ENCODE measurements at places on chromosomes 3 and 15.

- no peak for DNase-seq
Measured at GRCh38 chr3:130733236-130733875, 13.3 kb downstream of the PIK3R4 start.

DNA sequence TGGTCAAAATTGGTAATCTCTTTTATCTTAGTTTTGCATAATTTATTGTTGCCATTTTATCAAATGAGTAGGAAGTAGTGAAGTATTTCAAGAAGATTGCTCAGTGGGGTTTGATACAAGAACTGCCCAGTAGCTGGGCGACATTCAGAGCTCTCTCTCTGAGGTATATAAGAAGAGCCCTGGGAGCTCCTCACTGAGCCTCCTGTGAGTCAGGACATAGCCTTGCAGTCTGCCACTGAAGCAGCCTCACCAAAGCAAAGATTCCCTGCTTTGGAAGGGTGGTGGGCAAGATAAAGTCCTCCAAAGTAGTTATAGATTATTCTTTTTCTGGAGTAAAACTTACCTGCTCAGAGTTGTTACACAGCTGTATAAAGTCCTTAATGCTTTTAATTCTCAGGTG is 26.1 kb downstream of the SKIL start:
- no peak for DNase-seq

GRCh38 chr15:34329006-34329405 is 8.6 kb downstream of the SLC12A6 start:
- no peak for DNase-seq

- no peak for DNase-seq
Measured at GRCh38 chr3:85977615-85978338, 1013.2 kb downstream of the VGLL3 start.

- DNase-seq = no peak
Measured at GRCh38 chr3:126549861-126550487, 8.8 kb downstream of the C3orf22 start.

- DNase-seq = no peak
Measured at GRCh38 chr3:178982137-178982536, 89.5 kb downstream of the ZMAT3 start.

DNA sequence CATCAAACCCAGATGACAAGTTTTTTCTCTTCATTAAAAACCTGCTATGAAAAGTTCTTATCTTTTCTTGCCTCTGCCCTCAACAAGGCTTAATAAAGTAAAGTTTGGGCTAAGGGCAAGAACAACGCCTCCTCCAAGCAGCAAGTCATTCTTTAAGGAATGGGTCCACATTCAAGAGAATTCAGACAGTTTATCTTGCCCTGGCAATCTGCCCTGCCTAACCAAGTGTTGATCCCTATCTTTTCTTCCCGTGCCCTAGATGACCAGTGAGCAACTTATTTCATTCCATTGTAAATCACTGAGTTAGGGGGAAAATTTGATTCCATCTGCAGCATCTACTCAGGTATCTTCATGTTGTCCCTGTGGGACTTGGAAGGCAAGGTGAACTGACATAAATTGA is 370.3 kb upstream of the DPPA4 start:
- DNase-seq = no peak

DNA sequence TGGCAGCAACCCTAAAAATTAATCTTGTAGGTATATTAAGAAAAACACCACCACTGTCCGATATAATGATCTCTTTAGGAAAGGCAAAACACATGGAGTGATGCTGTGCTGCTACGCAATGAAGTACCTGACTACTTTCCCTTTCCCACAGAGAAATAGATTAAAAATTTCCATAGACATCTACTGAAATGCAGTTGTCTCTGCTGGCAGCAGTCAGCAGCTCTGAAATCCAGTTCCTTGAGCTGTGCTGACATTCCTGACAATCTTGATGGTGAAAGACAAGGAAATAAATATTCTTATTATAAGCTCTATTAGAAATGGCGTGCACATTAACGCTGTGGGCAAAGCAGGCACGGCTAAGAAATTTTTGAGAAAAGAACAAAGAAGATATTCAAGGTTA is 287.6 kb downstream of the IL5RA start:
- DNase-seq = no peak

- no peak for DNase-seq
Measured at GRCh38 chr3:187999821-188000220, 154.1 kb upstream of the LPP start.

DNA sequence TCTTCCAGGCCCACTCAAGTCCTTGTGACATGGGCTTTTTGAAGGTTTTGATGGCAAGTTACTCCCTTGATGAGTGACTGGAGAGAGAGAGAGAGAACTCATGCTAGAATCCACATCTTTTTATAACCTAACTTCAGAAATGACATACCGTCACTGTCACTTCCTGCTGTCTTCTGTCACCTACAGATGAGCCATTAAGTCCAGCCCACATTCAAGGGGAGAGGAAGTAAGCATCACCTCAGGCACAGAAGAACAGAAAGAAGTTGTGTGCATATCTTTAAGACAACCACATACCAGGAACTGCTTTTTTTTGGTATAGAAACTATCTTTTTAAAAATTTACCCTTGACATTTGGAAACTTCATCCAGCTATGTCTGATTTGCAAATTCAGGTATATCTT is 16.6 kb upstream of the TXNRD3 start:
- no peak for DNase-seq

- DNase-seq = no peak
Measured at GRCh38 chr3:170634663-170635384, 48.9 kb upstream of the SLC7A14 start.

- DNase-seq = peak; percentile 39
Measured at GRCh38 chr15:76339305-76340197, 3.0 kb downstream of the ISL2 start.

DNA sequence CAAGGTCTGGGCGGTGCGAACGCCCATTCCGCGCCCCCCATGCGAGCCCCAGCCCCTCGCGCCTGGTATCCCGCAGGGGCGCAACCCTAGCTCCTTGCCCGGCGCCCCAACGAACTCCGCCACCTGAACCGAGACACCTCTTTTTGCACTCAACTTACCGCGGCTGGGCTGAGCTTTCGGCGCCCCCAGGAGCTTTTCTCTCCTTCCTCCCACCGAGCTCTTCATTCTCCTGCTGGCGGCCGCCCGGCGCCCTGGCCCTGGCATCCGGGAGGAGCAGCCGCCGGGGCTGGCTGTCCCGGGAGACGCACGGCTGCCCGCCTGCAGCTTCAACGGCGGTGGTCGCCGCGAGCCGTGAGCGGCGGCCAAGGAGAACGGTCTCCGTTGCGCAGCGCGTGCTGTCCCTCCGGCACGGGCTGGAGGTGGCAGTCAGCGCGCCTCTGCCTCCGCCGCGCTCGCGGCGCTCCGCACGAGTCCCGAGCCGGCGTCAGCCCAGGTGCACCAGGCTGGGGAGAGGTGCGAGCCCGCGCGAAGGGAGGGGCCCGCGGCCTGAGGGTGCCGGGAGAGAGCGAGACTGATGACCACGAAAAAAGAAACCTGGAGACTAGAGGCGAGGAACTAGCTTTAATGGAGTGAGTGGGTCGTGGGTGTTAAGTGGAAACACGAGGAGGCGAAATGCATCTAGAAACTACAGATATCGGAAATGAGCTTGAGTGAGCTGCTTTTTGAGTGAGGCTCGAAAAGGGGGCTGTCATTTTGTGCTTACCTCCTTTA is 621.5 kb upstream of the ZNF385D start:
- DNase-seq = no peak

DNA sequence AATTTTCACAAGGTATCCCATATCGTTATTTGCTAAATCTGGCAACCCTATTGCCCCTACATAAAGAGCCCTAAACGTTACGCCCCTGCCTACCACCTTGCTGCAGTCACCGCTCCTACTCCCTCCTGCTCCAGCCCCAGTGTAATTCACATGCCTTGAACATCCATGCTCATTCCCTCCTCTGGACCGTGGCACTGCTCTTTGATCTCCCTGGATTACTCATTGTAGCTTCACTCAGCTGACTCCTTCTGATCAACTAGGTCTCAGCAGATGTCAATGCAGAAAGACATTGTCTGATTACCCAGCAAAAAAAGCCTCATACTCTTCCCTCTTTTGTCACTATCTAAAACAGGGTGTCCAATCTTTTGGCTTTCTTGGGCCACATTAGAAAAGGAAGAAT is 40.7 kb upstream of the KBTBD8 start:
- no peak for DNase-seq

DNA sequence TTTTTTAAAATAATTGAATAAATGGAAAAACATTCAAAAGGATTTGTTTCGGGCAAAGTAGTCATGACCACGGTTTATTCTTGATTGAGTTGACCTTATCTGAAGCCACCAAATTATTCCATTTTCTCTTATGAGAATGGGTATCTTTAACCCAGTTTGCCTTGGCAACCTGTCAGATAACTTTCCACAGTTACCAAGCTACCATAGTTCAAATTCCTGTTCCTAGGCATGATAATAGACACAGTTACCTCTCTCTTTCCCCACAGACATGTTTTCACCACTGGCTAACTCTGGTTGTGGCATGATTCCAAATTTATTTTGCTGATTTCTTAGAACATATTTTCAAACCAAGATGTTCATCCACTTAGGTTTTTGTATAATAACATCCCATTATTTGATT is 84.9 kb downstream of the NECTIN3 start:
- DNase-seq = no peak

- no peak for DNase-seq
Measured at GRCh38 chr3:144106970-144107369, 135.3 kb downstream of the DIPK2A start.

GRCh38 chr3:21170964-21171363 is 580.0 kb downstream of the ZNF385D start:
- no peak for DNase-seq

GRCh38 chr3:12194209-12194608 is 35.5 kb upstream of the TIMP4 start:
- no peak for DNase-seq

DNA sequence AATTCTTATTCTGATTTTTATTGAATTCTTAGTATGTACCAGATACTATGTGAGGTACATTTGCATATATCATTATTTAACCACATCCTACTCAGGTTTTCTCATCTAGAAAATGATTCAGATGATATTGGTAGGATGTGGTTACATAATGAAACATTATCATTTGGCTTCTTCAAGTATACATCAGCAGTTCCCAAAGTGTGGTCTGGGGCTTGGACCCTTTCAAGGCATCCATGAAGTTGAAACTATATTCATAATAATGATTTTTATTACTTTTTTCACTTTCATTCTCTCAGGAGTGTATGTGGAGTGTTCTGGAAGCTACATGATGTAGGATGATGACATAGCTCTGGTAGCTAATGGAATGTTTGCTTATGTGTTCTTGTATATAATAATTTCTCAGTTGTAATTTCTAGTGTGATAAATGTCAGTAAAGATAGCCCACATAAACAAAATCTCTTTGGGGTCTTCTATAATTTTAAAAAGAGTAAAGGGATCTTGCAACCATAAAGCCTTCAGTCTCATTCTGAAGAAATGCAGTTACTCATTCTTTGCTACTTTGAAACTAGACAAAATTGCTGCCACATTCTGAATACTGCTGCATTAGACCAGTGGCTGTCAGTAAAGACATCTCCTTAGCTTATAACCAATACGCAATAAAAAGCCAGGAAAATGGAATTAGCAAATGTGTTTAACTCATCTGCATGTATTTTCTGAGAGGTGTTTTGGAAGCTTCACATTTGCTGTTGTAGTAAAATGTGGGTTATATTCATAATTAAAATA is 95.8 kb downstream of the PPARG start:
- DNase-seq = no peak

DNA sequence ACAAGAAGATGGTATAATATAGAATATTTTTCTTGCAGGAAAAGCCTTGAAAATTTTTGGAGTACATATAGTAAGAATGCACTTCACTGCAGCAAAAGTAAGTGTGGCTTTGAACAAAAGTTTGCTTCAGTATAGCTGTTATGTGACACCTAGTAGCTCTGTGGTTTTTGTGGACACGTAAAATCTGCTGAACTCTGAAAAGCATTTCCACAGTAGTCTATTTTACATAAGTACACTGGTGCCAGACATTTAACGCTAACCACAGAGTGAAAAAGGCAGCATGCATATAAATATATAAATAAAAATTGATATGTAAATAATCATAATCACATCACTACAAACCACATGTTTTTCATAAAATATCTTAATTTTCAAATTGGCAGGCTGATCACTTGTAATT is 39.8 kb downstream of the CGGBP1 start:
- no peak for DNase-seq
